ENCODE measurements at places on chromosomes 4 and X.

DNA sequence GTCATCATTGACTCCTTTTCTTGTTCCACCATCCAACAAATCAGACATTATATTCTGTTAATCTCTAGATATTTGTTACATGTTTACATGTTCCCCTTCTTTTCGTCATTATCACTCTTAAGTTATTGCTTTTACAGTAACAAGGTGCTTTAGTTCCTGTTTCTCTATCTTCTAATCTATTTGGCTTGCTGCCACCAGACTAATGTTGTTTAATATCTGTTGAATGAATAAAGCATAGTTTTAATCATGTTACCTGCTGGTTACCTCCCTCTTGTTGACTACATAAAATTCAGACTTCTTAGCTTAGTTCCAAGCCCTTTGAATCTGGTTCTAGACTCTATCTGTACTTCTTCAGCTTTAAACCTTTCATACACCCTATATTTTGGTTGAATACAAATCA lies 129.8 kb upstream of the TRIM2 start:
- DNase-seq = no peak

DNA sequence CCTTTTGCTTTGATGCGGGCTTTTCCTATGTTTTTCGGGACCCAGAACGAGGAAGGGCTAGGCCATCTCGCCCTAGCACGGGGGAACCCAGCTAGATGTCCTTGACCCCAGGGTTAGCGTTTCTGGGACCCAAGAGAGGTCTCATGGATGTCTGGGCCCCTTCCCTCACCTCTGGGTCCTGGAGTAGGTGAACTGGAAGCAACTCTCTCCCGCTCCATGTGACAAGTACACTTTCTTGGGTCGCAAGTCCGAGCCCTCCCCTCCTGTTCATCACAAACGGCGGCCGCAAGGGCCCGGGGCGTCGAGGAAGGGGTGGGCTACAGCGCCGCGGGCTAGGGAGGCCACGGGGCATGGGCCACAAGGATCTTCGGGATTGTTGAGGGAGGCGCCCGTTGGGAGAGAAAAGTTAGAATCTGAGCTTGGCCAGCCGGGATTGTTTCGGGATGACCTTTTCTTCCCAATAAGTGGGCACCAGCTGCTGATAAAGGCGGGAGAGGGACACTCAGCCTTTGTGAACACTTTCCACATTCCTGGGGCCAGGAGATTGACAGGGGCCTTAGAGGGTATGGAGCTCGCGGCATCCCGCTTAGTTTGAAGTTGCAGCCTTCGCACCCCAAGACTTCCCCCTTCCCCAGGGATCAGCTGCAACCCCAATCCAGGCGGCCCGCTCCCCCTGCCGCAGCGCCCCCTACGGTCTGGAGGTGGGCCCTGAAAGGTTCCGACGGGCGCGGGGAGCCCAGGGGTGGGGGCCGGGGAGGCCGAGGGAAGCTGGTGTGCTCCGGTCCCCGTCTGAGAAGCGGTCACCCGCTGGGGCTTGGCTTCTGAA lies 136.9 kb upstream of the ZIC3 start:
- DNase-seq = no peak

- DNase-seq = no peak
Measured at GRCh38 chr4:109735566-109736365, 5.9 kb upstream of the PLA2G12A start.

DNA sequence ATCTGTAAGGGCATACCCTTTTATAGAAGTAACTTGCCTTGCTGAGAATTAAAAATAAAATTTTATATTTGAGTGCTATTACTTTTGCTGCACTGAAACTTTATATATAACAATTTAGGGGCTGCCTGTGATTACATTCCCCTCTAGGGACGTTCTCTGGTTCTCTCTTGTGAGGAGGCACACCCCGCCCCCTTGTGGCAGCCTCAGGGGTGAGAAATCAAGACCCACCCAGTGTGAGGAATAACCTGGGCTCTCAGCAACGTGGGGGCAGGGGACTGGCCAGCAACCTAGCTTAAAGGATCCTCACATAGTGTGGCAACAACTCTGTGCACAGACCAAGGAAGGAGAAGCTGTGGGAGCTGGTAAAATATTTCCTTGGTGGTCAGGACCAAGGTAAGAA lies 43.7 kb downstream of the MAGEA9 start:
- no peak for DNase-seq

DNA sequence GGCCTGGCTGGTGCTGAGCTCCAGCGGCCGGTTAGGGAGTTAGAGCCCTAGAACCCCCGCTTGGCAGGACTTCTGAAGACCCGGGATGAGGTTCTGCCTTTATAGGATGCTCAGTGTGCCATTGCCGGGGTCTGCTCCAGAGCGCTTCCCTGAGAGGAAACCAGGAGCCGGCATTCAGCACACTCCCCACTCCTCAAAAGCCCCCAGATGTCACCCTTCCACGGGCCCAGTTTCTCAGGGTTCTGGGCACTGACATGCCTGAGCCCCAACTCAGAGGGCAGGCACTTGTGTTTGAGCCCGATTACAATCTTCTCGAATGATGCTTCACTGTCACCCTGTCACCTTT lies 6.5 kb downstream of the NKX3-2 start:
- DNase-seq = no peak

DNA sequence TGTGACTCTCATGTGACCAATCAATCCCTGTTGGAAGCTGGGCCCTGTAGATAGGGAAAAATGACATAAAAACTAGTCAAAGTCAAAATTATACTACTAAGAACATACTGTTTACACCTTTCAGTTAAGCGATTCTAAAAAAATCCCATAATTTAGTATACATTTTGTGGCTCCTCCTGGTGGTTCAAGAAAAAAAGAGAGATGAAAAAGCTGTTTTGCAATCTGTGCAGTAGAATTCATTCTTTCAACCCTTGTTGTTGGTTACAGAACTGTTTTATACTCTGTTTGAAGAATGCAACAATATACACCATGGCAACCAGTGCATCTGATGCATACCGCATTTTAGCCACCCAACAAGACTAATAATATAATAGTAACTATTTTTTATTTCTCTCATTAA lies 66.8 kb upstream of the ANK2 start:
- DNase-seq = no peak

GRCh38 chrX:16826207-16826606 lies 39.9 kb downstream of the TXLNG start:
- peak; percentile 49 for DNase-seq

DNA sequence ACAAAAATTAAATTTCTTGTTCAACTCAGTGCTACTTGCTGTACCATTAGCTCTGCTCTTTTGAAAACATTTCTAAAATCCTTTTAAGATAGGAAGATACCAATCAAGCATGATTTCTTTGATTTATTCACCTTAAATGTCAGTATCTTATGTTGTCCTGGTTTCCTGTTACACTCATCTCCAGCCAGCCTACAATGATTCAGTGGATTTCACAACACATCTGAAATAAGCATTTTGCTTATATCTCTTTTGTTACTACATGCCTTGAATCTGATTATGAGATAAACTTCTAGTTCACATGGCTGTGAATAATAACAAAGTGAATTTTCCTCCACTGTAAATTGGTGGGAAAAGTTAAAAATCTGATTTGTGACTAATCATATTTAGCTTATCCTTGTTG lies 112.5 kb upstream of the BMP3 start:
- DNase-seq = no peak

DNA sequence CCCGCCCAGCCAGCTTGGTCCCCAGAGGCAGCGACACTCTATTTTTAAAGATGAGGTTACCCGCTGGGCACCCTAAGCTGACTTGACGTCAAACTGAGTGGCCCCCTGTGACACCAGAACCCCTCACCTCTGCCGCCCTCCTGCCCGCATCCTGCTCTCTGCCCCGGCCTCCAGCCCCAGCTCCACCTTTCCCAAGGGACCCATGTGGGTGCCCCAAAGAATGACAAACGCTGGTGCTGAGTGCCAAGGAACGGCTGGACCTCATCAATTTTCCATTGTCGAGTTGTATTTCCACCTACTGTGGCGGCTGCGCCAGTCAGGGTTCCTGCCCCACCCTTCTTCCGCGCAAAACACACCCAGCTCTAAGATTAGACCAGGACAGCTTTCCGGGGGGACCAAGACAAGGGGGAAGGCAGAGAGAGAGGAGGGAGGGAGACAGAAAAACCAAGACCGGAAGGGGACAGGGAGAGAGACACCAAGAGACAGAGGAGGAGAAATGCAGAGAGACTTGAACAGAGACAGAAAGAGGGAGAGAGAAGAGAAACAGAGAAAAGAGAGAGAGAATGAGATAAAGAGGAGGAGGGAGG lies 2.0 kb downstream of the PRKX start:
- DNase-seq = no peak

- DNase-seq = no peak
Measured at GRCh38 chrX:134738986-134739740, 80.9 kb upstream of the PLAC1 start.

Measured in globus pallidus (tissue), 1 donor.